ENCODE measurements at places on chromosomes 4 and X.

- DNase-seq, result peak; percentile 80
These were observed 80.8 kb upstream of the MAB21L2 start for GRCh38 chr4:150501009-150501727.

- no peak for DNase-seq
These were observed 216.0 kb downstream of the PTTG2 start for GRCh38 chr4:38176165-38176564.

DNA sequence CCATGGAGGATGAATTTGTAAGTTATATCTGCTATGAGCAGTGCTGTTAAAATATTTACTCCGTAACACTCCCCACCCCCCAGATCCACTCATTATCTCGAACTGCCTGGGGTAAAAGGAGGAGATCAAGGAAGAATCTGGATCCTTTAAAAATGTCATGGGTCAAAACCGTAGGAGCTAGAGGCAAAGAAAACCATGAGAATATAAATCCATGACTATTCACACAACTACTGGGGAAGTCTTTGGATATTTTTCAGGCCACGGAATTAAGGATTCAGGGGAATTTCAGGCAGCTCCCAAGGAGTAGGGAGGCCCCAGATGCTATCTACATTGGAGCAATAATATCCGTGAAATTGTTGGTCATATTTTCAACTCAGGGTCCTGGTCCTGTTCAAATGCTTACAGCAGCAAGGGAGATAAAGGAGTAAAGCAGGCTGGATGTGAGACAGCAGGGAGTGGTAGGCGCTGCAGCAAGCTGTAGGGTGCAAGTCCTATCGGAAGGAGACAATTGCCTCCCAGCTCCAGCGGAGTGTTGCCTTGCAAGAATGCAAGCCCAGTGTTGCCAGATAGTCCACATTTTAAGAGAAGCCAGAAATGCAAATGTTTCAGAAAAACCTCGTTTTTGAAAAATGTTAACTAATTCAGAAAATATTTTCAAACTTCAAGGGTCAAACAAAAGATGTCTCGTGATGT is 116.2 kb upstream of the KIT start:
- peak; percentile 20 for DNase-seq

DNA sequence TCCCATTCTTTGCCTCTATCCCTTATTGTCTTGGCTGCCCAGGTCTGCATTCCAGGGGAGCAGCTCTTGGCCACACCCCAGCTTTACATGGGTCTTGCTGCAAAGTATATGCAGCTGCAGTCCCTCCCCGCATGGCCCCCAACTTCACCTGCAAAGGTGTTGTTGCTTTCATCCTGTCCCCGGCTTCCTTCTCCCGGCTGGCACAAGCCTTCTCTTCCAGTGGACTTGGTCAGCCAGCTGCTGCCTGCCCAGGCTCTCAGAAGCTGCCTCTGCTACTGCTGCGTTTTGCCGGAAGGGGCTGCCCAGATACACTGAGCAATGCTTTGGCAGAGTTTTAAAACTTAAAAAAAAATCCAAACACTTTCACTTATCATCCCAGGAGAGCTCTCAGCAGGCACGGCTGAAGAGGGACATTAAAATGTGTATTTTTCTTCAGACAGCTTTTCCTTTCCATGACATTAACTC is 121.2 kb upstream of the PDLIM3 start:
- peak; percentile 19 for DNase-seq

- DNase-seq, result no peak
These were observed 269.8 kb downstream of the FSTL5 start for GRCh38 chr4:161894014-161894413.

DNA sequence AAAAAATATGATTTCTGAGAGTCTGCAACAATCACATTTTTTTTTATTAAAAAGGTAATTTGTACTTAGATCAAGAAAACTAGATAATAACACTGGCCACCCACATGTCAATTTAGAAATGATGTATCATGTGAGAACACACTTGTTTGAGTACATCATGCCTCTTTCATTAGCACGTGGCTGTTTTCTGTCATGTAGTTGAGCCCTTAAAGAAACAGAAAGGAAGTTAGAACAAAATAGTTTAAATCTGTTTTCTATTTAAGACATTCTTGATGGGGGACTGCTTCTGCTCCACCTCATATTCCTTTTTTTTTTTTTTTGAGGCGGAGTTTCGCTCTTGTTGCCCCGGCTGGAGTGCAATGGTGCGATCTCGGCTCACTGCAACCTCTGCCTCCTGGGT is 207.5 kb downstream of the NSUN7 start:
- DNase-seq, result no peak

DNA sequence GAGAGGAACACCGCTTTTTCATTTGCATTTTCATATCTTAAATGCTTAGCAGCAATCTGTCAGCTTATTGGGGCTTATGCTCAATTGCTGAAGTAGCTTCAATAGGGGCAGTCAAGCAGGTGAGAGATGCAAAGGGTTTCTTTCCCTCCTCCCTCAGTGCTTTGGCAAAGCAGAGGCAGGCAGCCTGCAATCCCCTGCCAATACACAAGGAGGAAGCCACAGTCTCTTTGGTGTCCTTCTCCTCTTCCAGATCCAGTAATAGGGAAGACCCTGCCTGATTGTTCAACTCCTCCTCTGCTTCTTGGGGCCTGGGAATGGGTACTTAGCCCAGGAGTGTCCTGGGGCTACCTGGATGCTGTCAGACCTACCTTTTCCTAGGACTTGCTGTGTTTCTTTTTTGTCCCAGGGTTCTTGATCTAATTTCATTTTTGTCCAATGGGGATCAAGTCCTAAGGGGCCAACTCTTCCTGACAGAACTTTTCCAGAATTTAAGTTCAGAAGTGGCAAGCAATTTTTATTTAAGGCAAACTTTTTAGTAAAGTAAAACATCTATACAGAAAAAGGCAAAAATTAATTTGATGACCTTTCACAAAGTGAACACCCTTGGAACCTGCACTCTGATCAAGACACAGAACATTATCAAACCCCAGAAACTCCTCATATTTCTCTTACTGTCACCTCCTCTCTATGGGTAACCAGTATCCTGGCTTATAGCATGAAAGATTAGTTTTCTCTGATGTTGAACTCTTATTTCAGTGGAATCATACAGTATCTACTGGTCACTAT is 260.3 kb downstream of the PPP3CA start:
- peak; percentile 7 for DNase-seq

GRCh38 chr4:67288964-67289363 is 256.3 kb downstream of the CENPC start:
- peak; percentile 22 for DNase-seq

GRCh38 chr4:30620711-30621110 is 99.5 kb upstream of the PCDH7 start:
- no peak for DNase-seq

DNA sequence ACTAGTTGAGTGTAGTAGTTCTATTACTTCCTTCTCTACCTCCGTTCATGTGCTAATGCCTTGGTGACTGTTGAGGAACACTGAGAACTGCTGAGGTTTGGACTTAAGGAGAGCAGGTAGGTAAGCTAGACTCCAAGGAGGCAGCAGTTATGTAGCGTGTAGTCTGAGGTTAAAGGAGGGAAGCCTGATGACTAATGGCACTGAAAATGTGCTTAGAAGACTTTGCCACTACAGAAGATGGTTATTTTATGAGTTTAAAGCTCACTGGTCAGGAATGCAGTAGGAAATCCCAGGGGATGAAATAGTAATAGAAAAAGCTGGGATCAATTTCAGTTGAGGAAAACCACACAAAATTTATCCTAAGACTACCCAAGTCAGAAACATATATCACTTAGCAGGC is 1077.3 kb downstream of the RAPGEF2 start:
- DNase-seq, result peak; percentile 76

- peak; percentile 82 for DNase-seq
These were observed 35.0 kb upstream of the BCOR start for GRCh38 chrX:40132751-40133150.

GRCh38 chrX:103879339-103879738 is 47.3 kb upstream of the RAB9B start:
- peak; percentile 60 for DNase-seq

DNA sequence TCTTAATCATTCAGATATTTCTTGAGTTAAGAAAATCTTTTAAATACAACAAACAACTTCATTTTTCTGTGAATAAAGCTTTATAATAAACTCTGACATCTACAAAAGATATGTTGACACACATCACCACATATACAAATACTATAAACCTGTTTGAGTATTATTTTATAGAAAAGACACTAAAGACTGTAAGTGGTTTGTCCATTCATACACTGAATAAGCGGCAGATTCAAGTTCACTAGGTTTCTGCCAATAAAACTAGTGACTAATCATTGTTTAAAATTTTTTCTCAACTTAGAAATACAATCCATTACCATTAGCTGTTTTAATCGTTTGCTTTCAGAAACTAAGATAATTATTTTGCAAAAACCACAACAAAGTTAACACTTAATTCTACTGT is 1900.0 kb downstream of the C4orf33 start:
- DNase-seq, result peak; percentile 30

DNA sequence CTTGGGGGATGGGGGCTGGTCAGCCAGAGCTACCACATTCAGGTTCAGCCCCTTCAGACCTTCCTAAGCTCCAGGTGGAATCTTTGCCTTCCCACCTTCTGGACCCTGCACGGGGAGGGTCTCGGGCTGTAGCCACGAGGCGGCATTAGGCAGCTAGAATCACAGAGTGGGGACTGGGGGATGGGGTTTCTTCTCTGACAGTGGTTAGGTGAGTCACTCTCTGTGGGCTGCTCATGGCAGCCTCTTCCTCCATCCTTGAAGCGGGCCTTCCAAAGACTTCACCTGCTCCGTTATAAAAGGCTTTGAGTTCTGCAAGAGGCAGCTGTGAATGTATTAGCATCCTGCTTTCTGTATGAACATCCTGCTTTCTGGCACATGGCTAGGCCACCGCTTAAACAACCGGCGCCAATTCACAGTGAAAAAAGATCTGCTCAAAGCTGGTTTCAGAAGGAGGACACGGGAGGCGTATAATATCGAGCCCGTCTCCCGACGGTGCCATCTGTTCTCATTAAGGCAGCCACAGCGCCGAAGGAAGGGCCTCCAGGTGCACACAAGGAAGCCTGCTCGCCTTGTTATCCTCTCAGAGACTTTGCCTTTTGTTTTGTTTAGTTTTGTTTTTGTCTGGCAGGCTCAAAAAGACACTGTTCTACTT is 74.3 kb upstream of the IGFBP7 start:
- DNase-seq, result no peak

DNA sequence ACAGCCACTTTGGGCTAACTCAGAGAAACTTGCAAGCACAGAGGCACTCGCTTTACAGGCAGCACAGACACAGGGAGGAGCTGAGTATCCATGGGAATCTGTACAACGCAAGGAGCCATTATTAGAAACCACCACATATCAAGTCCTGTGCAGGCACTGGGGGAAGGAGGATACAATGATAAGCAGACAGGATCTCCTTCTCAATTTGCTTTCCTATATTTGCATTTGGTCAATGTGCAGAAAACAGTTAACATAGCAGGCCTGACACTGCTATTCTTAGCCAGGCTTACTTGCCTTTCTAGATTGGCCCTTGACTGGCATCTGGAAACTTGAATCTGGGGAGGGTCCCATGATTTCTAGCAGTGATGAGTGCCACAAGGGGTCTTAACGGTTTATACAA is 65.8 kb downstream of the TEC start:
- DNase-seq, result no peak

DNA sequence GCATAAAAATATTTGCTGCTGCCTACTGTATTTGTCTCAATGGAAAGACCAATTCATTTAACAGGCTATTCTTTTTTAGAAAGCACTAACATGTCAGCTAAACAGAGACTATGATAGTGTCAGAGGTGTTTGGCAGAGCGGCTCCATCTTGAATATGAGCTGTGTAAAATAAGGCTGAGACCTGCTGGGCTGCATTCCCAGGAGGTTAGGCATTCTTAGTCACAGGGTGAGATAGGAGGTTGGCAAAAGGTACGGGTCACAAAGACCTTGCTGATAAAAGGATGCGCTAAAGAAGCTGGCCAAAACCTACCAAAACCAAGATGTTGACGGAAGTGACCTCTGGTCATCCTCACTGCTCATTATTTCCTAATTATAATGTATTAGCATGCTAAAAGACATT is 41.8 kb downstream of the NPY5R start:
- DNase-seq, result no peak

DNA sequence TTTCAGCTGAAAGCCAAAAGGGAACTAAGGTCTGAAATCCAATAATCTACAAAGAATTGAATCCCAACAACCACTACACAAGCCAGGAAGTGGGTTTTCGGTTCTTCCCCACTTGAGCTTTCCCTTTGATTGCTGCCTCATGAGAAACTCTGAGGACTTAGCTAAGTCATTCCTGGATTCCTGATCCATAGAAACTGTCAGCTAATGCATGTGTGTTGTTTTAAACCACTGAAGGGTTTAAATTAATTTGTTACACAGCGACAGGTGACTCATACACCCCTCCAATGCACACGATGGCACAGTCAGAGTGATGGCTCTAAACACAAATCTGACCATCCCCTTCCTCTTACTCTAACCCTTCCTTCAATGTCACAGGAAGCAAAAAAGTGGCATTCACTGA is 282.9 kb downstream of the RAB28 start:
- DNase-seq, result no peak

GRCh38 chr4:772118-772517 is 53.8 kb downstream of the CPLX1 start:
- DNase-seq, result no peak

DNA sequence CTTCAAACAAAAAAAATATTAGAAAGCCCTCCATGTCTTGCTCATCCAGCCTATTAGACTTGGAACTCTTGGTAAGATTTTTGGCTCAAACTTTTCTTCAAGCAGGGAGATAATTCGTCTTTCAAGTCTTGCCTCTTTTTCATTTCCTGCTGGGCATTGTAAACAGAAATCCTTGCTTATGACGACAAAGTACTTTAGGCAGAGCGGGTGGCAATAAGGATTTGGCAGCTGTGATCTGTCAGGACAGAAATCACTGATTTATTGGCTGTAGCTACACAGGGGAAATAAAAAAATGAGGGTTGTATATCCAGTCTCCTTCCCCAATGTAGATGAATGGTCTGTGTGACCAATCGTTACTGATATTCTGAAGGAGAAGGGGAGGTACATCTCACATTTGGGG is 121.6 kb downstream of the SLC4A4 start:
- no peak for DNase-seq

DNA sequence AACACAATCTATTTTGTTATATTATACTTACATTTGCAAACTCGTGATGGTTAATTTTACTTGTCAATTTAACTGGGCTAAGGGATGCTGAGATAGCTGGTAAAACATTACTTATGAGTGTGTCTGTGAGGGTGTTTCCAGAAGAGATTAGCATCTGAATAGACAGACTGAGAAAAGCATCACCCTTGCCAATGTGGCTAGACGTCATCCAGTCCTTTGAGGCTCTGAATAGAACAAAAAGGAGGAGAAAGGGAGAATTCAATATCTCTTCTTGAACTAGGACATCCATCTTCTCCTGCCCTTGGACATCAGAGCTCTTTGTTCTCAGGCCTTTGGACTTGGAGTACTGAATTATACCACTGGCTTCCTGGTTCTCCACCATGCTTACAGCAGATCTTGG is 154.6 kb downstream of the EPHA5 start:
- DNase-seq, result no peak
